ENCODE measurements at places on chromosomes 1 and 21. TPM values are rescaled to one million over a fixed set of nuclear protein-coding genes. Genes with fewer than 3 reads are reported as not detected.

The TMEM81 gene
- 1.6 TPM for total RNA-seq

The HSPG2 gene
- 28.7 TPM for total RNA-seq

The AMPD1 gene
- total RNA-seq, result not detected

The CD53 gene
- total RNA-seq, result not detected

The PAQR7 gene
- 20.7 TPM for total RNA-seq

The GREM2 gene
- total RNA-seq, result not detected

The CCDC27 gene
- total RNA-seq, result not detected

The VHLL gene
- total RNA-seq, result 0.77 TPM

The LMOD1 gene
- total RNA-seq, result 0.26 TPM

The S100A2 gene
- 804 TPM for total RNA-seq

- DNase-seq, result no peak
These were observed 126.5 kb downstream of the AKT3 start for GRCh38 chr1:243723458-243724043.

GRCh38 chr1:6269720-6270400, 9.0 kb upstream of the GPR153 start:
- DNase-seq, result no peak

DNA sequence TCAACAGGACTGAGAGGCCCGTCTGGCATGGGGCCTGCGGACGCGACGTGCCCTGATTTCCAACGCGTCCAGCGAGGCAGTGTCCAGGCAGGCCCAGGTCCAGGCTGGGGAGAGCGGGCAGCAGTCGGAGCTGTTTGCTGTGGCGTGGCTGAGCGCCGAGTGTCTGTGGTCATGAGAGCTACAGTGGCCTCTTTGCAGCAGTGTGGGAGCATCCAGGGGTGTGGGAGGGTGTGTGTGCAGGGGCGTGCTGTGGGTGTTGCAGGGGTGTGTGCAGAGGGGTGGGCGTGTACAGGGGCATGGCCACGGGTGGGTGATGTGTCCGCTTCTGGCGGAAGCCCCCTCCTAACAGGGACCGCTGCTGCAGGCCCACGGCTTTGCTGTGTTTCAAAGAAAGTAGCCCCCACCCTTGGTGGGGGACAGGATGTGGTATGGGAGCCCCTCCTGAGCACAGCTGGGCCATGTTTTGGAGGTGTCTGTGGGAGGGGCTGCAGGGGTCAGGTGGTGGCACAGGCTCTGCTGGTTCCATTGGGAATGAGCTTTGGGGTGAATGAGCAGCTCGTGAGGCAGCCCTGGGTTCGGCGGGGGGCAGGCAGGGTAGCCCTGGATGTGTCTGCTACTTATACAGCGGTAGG, 17.7 kb downstream of the PLCH2 start:
- DNase-seq, result no peak

GRCh38 chr21:42013931-42014330, 3.8 kb upstream of the ZBTB21 start:
- no peak for DNase-seq

DNA sequence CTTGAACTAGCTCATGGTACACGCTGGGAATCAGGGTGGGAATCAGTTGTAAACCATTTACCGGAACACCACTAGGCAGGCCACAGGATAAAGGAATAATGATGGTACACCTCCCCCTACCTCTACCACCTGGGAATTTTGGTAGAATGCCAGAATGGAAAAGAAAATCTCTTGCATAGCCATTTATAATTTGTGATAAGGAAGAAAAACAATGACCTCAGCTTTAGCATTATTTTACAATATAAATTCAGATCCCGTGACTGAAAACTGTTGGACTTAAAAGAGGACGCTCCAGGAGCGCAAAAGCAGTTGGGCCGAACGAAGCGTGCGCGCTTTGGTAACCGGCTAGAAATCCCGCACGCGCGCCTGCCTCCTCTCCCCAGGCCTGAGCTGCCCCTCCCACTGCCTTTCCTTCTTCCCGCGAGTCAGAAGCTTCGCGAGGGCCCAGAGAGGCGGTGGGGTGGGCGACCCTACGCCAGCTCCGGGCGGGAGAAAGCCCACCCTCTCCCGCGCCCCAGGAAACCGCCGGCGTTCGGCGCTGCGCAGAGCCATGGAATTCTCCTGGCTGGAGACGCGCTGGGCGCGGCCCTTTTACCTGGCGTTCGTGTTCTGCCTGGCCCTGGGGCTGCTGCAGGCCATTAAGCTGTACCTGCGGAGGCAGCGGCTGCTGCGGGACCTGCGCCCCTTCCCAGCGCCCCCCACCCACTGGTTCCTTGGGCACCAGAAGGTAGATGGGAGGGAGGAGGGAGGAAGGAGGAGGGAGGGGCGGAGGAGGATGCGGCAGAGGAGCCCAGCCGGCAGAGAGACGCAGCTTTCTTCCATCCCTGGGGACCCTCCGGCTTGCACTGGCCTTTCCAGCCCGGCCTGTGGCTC, at the start of gene CYP4X1:
CYP4X1 (plus strand) TSS at position 402 of the 873 bp plus-strand sequence; CDS start at position 551, 149 bp downstream.
- DNase-seq, result no peak

DNA sequence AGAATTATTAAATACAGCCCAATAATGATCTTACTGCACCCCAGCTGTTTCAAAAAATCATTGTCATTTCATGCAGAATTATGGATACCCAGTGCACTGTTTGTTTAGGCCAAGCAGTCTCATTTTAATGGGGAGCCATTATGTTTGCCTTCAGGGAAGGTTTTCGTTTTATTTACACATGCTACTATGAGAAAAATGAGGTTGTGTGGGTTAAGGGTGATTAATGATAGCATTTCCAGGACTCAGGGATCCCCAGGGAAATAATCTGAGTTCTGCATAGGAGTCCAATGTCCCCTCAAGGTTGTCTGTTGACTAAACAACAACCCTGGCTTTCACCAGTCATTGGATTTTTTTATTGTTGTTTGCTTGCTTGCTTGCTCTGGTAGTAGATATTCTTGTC, 71.0 kb upstream of the ZP4 start:
- DNase-seq, result no peak

DNA sequence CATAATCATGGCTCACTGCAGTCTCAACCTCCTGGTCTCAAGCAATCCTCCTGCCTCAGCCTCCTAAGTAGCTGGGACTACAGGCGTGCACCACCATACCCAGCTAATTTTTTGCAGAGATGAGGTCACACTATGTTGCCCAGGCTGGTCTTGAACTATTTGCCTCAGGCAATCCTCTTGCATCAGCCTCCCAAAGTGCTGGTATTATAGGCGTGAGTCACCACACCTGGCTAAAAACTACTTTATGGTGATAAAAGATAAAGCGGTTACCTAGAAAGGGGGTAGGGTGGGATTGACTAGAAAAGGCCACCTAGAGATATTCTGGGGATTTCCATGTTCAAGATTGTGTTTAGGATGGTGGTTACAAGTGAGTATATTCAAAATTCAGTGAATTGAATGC, 5.0 kb downstream of the TSTD1 start:
- peak; percentile 83 for DNase-seq

- DNase-seq, result no peak
These were observed 150.1 kb upstream of the FGGY start for GRCh38 chr1:59146651-59147358.

- DNase-seq, result peak; percentile 81
These were observed 16.3 kb downstream of the PADI3 start for GRCh38 chr1:17265162-17265561.

DNA sequence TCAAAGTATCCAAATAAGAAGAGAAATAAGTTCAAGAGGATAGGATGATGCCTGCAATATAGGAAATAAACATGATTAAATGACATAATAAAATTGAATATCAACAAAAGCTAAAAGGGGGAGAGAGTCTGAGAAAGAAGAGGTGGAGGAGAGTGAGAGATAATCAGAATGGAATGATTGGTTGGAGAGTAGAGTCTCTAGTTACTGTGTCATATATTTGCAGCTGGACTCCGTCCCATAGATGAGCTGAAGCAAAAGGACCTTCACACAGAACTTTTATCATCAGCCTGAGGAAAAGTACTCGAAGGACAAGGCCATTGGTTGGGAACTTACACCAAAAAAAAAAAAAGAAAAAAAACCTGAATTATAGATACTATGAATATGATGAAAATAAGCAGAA, 22.8 kb upstream of the S100A2 start:
- DNase-seq, result no peak

DNA sequence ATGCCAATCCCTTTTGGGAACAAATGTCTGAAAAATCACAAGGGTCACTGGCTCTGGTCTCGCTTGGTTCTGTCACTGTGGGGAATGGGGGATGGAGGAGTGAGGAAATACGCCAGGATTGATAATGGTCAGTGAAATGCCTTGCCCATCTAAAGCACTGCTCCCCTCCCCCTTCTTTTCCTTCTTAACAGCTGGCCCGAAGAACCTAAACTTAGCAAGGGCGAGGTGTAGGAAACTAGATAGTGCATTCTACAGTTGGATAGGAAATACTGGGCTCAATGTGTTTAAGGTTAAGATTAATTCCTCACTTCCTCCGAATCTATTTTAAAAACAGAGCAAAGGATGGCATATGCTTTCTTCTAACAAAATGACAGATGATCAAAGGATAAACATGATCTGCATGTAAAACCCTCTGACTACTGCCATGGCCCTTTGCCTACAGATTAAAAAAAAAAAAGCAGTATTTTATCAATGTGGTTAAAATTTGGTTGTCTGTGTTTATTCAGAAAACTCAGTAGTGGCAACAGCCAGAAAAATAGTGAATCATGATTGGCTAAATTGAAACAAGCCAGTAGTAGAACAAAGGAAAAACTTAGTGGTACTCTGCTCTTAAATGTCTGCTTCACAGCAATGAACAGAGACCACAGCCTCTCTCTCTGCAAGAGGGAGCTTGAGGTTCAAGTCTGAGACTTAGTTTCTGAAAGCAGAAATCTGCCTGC, 86.1 kb upstream of the VAV3 start:
- DNase-seq, result no peak

DNA sequence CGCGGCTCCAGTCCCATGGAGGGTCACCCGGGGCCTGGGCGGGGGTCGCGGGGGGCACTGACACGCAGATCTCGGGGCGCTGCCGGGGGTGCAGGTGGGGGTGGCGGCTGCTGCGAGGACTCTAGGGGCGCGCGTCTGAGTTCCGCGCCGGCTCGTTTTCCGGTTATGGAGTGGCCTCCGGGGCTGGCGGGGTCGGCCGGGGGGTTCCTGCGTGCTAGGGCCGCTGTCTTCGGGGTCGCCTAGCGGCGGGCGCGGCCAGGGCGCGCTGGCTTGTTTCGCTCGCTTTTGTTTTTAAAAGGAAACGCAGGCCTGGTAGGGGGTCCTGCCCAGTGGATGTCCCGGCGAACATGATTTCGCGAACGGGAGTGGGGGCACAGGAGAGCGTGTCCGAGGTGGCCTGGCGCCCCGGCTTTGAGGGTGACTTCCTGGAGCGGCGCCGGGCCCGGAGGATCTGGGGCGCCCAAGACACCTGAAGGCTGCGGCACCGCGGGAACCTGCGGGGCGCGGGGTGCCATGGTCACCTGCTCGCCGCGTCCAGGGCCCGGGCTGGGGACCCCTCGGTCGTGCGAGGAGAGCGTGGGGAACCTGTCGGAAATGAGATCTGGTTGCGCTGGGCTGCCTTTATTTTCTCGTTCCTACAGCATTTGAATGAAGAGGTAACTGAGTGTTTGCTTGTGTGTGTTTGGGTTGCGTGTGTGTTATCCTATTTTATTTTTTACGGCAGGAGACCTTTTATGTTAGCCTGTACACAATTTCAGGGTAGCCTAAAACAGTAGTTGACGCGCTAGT, 618 bp downstream of the ETS2 start:
- DNase-seq, result no peak

- peak; percentile 78 for DNase-seq
These were observed 6.7 kb downstream of the NCDN start for GRCh38 chr1:35564037-35564883.

DNA sequence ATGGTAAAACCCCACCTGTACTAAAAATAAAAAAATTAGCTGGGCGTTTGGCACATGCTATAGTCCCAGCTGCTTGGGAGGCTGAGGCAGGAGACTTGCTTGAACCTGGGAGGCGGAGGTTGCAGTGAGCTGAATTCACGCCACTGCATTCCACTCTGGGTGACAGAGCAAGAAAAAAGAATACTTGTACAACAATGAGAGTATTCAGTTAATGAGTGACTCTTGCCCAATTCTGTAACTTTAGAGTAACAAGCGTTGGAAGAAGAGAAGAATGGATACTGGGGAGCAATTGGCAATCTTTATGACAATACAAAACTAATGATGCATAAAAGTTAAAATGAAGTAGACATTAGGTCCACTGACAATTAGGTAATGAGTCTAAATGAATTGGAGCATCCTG, 10.5 kb downstream of the ANXA9 start:
- no peak for DNase-seq

GRCh38 chr1:236155399-236155767, 13.0 kb downstream of the GPR137B start:
- DNase-seq, result no peak

GRCh38 chr1:119291611-119292206, 76.9 kb upstream of the HAO2 start:
- DNase-seq, result no peak

DNA sequence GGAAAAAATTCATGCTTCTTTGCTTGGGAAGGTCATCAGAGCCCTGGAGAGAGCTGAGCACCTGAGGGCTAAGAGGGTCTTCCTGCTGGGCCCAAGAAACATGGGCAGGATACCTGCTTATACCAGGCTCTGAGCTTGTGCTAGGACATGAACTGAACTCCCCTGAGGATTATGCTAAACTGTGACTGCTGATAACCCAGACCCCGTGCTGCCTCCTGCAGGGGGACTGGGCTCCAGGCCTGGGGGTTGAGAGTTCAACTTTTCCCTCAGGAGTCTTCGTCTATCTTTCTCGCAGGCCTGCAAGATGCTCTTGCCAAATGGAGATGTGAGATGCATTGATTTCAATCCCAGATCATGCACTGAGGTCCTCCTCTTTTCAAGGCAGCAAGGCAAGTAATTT, 368.5 kb downstream of the HHAT start:
- no peak for DNase-seq

GRCh38 chr1:119910618-119911017, 14.3 kb upstream of the ADAM30 start:
- DNase-seq, result no peak

DNA sequence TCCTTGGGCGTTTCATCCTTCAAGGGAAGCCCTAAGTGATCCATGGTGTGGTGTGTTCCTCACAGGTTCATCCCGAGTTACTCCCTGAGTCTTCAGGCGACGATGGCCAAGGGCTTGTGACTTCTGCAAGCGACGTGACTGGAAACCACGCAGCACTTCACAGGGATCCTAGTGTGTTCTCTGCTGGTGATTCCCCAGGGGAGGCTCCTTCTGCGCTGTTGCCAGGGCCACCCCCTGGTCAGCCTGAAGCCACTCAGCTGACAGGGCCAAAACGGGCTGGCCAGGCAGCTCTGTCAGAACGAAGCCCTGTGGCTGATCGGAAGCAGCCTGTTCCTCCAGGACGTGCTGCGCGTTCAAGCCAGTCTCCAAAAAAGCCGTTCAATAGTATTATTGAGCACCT, 71.5 kb downstream of the VPS26C start:
- no peak for DNase-seq

- no peak for DNase-seq
These were observed 15.4 kb downstream of the POLR3GL start for GRCh38 chr1:145979746-145980456.

- DNase-seq, result peak; percentile 20
These were observed 21.3 kb upstream of the PRDM15 start for GRCh38 chr21:41900401-41900800.
